ENCODE measurements at places on chromosomes 16 and 17.

DNA sequence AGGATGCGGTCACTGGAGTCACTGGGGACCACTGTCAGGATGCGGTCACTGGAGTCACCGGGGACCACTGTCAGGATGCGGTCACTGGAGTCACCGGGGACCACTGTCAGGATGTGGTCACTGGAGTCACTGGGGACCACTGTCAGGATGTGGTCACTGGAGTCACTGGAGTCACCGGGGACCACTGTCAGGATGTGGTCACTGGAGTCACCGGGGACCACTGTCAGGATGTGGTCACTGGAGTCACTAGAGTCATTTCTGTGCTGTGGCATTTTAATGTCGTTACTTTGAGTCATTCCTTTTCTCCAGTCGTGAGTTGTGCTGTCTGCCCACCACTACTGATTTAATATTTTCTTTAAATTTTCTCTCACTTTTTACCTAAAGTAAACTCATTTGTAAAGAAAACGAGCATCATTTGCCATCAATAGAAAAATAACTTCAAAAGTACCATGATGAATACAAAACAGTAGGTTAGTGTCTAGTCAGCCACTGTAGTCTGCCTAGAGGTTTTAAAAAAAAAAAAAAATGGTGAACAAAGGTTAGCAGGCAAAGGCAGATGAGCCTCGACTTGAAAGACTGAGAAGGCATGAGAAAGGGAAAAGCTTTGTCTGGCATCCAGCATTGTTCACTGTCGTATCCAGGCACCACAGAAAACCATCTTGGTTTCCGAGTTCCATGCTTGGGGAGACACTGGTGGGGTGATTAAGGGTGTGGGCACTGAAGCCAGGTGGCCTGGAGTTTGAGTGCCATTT lies 346.6 kb downstream of the SNX29 start:
- peak; percentile 8 for DNase-seq

DNA sequence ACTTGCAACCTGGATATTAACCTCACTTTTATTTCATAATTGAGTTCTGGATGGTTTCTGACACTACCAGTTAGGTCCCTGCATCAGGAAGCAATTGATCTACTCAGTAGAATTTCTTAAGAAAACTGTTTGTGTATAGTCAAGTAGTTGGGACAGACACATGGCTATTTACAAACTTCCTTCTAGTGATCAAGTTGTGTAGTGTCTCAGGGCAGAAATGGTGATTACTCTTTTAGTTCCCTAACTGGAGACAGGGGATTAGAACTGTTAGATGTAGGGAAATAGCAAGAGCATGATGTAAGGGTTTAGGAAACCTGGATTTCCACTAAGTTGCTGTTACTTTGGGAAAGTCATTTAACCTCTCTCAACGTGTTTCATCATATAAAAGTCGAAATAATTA lies 30.4 kb downstream of the TMEM100 start:
- DNase-seq: no peak

GRCh38 chr17:71427801-71428200 lies 693.0 kb upstream of the SOX9 start:
- no peak for DNase-seq

DNA sequence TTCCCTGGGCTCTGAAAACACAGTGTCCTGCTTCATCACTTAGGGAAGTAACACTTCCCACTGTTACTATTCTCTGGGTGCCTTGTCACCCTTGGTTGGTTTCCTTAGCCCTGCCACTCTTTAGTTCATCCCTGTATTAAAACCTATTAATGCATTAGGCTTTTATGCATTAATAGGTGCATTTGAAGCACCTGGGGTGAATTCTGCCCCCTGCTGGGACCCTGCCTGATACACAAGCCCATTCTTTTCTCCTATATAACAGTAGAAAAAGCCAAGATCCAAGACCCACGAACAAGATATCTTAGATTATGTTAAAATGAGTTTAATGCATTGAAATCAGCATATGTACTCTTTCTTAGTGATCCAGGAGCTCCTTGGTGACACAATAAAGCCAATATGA lies 235.7 kb downstream of the PMP22 start:
- DNase-seq: no peak

DNA sequence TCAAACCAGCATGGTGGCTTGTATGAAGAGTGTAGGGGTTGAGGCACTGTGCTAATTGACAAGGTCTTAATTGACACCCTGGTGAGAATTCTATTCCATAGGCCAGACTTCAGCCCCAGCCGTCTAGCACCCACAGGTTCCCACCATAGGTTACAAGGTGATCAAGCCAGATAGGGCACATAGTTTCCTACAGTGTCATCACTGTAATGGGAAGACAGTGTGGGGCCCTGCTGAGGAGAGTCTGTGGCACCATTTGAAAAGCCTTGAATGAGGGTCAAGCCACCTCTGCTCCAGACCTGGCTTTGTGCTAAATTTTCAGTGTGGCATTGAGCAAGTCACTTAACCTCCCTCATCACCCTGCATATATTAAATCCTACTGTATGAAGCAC lies 36.2 kb downstream of the YPEL2 start:
- no peak for DNase-seq
